ENCODE measurements at places on chromosomes 6 and 20. TPM values are rescaled to one million over a fixed set of nuclear protein-coding genes. Genes with fewer than 3 reads are reported as not detected.

- H3K4me1 ChIP-seq: no peaks in the 10 kb centered on the region
- no peak for DNase-seq
- no peak overlapping the region for H3K4me3 ChIP-seq
- H3K36me3 ChIP-seq: no peaks in the 10 kb centered on the region
- no peak overlapping the region for H3K27ac ChIP-seq
Observed at GRCh38 chr6:55666606-55667225, 87.7 kb upstream of the HMGCLL1 start.

GRCh38 chr6:106103728-106104109 is 17.6 kb downstream of the PRDM1 start:
- H3K4me3 ChIP-seq: no peak overlapping the region
- H3K4me1 ChIP-seq: peaks cover 32% of the 10 kb centered on the region
- peak overlapping the region; percentile 2 for H3K27ac ChIP-seq
- no peaks in the 10 kb centered on the region for H3K36me3 ChIP-seq

GRCh38 chr6:1940381-1940780 is 305.0 kb downstream of the GMDS start:
- H3K27me3 ChIP-seq: no peaks in the 10 kb centered on the region
- H3K36me3 ChIP-seq: no peaks in the 10 kb centered on the region
- no peak for DNase-seq
- no peak overlapping the region for H3K4me3 ChIP-seq

DNA sequence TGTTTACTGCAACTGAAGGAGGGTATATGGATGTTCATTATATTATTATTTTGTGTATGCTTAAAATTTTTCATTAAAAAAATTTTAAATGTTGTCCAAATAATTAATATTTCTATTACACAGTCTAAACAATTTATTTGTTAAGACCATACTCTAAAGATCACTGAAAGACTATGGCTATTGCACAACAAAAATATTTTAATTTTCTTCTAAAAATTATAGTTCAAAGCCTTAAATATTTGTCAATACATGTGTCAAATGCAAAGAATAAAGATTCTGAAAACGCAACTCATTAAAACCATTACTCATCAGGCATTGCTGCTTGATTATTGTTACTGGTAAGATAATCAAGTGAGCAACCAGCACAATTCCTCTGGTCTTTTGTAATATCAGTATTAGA is 2.2 kb downstream of the MMS22L start:
- no peaks in the 10 kb centered on the region for H3K36me3 ChIP-seq
- no peaks in the 10 kb centered on the region for H3K4me1 ChIP-seq

The ULBP2 gene
- 2.2 TPM for total RNA-seq
